ENCODE measurements at places on chromosomes 12 and 14.

DNA sequence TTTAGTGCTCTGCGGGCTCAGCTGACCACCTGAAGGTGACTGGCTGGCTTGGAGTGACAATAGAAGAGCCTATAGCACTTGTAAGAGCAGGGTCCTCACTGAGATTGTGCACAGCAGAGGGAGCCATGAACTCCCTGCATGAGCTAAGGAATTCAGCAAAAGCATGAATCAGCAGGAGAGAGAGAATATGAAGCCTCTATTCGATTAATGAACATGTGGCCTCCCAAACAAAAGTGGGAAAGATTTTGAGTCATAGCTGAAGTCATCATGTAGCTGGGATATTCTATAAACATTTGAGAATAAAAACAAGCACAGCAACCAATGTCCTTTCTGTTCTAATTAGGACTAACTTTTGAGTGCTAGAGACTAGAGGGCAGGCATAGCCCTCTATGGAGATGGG, 626.6 kb downstream of the DIO2 start:
- peak; percentile 4 for DNase-seq

DNA sequence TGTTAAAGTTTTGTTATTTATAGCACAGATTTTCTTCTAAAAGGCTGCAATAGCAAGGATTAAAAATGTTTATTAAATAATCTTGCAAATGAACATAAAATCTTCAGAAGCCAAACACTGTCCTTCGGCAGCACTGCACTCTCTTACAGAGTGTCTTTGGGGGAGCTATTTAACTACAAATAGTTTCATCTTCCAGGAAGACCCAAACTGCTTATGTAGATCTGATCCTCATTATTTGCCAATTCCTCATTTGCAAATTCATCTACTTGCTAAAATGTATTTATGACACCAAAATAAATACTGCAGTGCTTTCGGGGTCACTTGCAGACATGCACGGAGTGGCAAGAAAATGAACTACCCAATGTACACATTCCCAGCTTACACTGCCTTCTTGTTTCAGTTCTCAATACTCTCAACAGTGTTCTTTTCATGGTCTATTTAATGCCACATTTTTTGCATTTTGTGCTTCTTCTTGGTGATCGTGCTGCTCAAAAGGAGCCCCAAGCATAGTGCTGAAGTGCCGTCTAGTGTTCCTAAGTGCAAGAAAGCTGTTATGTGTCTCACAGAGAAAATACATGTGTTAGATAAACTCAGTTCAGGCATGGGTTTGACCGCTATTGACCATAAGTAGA, 128.1 kb downstream of the PRKD1 start:
- DNase-seq = no peak

DNA sequence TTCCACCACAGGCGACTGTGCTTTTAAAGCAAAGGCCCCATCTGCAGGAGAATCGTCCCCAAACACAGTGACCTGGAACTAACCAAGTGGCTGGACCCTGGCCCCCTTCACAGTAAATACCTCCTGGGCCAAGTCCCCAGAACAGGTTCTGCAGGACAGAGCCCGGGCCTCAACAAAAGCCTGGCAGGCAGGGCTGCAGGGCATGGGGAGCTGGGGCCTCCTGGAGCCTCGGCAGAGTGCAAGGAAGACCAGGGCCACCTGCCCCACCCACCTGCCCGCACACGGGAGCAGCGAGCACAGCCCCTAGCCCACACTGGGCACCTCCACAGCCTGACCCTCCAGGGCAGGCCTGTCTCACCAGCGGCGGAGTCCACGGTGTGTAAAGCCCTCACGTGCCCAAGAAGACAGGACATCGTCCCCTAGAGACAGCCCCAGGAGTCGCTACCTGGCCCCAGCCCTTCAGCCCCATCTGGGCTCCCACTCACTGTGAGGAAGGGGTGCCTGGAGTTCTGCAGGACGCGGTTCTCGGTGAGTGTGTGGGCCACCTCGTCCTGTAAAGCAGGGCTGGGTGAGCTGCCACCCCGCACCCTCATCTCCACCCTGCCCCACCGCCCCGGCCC, 21.0 kb downstream of the AKT1 start:
- DNase-seq = no peak

DNA sequence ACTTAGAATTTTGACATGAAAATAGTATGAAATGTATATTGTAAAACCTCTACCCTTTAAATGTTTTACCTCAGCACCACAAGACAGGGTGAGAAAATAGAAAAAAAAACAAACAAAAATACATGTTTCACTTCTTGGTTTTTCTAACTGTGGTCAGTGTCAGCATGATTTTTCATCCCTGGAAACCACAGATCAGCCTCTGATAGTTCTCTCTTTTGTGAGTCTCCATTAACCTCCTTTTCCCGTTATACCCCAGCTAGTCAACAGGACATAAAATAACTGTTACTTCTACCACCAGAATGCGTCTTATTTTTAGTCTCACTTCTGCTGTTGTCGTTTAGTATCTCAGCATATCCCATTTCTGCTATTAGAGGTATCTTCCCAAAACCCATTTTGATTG, 48.3 kb upstream of the KCNMB4 start:
- DNase-seq = no peak

GRCh38 chr12:96183734-96184370, 10.3 kb upstream of the ELK3 start:
- no peak for DNase-seq
